ENCODE measurements at places on chromosomes 3 and 15.

DNA sequence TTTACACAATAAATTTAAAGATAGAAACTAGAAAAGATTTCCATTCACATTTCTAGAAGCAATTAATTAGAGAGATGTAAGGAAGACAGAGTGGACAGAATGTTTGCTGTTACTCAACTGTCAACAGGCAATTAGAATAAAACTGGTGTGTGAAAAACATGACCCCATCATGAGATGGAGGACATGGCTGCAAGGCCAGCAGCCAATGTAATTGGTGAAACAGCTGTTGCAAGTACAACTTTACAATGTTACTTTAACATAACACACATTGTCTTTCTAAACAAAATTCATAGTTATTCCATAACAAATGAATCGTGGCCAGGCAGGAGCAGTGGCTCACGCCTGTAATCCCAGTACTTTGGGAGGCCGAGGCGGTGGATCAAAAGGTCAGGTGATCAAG is 28.6 kb upstream of the STAG1 start:
- no peak for DNase-seq

DNA sequence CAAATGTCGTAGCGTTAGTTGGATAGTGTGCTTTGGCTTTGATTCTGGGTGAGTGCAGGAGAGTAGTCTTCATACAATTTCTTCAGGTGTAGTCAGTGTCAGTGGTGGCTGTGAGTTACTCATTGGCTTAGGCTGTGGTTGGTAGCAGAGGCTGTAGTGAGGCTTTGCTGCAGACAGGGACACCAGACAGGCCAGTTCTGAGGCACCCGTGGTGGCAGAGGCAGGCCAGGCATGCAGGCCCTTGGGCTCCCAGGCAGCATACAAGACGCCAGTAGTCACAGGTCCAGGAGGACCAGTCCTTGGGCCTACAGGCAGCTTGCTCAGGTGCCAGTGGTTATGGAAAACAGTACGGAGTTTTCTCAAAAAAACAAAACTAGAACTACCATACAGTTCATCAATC is 61.3 kb downstream of the DMXL2 start:
- no peak for DNase-seq

GRCh38 chr15:65877749-65878148 is 8.5 kb downstream of the RAB11A start:
- no peak for DNase-seq

- DNase-seq: no peak
Observed at GRCh38 chr3:48429960-48430707, at the start of gene PLXNB1. TSS of gene PLXNB1 (minus strand) at chr3:48430086. CDS start at chr3:48424611, 5,475 bp downstream.

- DNase-seq: no peak
Observed at GRCh38 chr15:48869966-48870365, 8.0 kb upstream of the EID1 start.

GRCh38 chr3:194727435-194728128 is 41.9 kb downstream of the FAM43A start:
- DNase-seq: no peak

DNA sequence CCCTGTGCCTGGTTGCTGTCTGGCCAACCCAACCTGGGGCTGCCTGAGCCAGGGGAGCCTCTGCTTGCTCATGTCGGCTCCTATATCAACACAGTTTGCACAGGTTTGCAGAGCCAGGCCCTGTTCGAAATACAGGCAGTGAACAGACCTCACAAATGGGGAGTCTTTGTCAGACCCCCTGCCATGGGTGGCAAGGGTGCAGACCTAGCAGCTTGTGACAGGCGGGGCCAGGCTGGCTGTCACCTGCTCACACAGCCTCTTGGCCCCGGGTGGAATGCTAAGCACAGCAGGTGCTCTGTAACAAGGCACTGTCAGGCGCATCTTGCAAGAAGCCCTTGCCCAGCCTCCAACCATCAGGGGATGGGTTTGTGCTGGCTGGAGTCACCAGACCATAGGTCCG is 47.3 kb downstream of the BDH1 start:
- DNase-seq: no peak

DNA sequence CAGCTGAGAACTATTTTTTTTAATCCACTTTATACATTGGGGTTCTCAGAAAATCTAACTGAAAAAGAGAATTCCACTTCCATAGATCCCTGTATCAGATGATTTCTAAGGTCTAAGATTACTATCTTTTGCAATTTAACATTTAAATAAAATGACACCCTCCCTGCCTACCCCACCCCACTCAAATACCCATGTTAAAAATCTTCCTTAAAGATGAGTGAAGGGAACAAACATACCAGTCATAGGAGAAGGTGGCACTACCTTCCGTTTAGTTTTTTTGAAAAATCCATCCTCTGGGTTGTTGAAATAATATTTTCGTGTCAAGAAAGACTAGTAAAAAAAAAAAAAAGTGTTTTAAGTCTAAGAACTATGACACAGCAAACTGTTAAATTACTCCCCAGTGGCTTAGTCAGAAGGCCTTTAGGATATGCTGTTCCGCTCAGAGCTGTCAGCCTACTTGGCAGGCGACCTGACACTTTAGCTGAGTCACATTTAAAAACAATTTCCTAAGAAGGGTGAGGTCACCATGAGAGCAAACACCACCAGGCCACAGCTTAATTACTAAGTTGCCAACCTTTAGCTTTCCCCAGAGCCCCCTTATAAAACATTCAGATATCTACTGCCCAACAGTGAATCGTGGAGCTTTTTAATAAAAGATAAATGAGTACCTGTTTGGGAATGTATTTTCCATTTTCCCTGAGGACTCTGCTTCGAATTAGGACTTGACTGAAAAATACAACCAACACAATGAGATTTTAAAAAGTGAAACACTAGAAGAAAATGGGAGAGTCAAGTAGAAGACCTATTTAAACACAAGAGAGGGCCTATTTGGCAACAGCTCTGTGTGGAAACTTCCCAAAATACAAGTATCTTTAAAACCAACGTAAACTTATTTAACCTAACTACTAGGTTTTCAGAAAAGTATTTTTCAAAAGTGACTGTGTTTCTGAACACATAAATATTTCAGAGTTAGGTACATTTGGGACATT is 9.6 kb downstream of the EMC3 start:
- DNase-seq: no peak

DNA sequence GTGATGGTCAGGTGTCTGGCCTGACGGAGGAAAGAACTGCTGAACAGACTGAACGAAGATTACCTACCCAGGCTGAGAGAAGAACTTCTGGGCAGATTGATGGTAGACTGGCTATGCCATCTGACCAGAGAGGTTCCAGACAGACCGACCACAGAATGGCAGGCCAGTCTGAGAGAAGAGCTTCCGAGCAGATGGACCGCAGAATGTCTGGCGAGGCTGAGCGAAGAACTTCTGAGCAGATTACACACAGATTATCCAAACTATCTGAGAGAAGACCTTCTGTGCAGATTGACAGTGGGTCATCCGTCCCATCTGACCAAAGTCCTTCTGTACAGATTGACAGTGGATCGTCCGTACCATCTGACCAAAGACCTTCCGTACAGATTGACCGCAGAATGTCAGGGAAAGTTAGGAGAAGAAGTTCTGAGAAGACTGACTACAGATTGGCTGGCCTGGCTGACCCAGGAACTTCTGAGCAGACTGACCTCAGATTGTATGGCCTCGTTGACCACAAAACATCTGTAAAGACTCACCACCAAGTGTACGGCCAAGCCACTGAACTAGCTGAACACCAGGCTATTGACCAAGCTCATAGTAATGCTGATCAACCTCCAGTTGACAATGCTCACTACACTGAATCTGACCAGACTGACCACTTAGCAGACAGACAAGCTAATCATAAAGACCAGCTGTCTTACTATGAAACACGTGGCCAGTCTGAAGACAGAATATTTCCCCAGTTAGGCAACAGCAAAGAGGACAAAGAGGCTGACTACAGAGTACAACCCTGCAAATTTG is 812 bp downstream of the TEX55 start:
- no peak for DNase-seq

DNA sequence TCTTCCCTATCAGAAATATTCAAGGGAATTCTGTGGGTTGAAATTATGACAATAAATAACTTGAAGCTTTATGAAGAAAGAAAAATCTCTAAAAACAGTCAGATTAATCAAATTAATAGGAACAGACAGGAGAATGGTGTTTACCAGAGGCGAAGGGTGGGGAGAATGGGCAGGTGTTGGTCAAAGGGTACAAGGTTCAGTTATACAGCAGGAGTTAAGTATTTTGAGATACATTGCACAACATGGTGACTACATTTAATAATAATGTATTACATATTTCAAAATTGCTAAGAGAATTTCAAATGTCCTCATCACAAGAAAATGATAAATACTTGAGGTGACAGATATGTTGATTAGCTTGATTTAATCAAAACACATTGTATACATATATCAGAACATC is 18.6 kb downstream of the SPCS1 start:
- DNase-seq: no peak

All from spinal cord (tissue), 10 donors.